ENCODE measurements at places on chromosomes 11 and 22.

DNA sequence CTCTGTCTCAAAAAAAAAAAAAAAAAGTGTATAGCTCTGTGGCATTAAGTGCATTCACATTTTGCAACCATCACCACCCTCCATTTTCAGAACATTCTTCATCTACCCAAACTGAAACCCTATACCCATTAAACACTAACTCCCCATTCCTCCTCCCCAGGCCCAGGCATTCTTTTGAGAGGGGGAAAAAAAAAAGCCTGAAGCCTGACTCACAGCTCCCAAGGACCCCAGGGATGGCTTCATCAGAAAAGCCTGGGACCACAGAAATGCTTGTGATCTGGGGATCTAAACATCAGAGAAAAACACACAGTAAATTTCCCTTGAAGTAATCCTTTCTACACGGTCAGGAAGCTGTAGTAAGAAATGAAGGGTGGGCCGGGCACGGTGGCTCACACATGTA lies 10.7 kb upstream of the GTSE1 start:
- DNase-seq, result no peak

DNA sequence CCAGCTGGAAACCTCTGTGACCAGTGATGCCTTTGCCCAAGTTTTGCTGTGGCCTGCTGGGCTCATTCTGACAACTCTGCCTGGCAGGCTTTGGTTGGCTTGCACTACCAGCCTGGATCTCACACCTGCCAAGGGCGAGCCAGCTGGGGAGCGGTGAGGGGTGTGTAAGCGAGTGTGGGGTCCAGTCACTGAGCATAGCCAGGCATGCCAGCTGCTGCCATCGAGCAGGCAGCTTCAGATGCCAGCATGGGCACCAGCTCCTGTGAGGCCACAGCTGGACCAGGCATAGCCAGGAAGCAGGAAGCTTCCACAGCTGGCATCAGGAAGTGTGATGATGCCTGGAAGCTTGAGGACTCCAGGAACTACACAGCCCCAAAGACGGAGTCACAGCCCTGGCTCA lies 1674.6 kb downstream of the LRRC4C start:
- no peak for DNase-seq

- DNase-seq, result no peak
Observed at GRCh38 chr11:17161515-17161914, 46.3 kb downstream of the PIK3C2A start.

GRCh38 chr11:133893381-133893780 lies 48.1 kb upstream of the SPATA19 start:
- no peak for DNase-seq

GRCh38 chr11:57240007-57240406 lies 3.0 kb upstream of the APLNR start:
- DNase-seq, result no peak

- DNase-seq, result no peak
Observed at GRCh38 chr11:113048820-113049768, 87.9 kb downstream of the NCAM1 start.

DNA sequence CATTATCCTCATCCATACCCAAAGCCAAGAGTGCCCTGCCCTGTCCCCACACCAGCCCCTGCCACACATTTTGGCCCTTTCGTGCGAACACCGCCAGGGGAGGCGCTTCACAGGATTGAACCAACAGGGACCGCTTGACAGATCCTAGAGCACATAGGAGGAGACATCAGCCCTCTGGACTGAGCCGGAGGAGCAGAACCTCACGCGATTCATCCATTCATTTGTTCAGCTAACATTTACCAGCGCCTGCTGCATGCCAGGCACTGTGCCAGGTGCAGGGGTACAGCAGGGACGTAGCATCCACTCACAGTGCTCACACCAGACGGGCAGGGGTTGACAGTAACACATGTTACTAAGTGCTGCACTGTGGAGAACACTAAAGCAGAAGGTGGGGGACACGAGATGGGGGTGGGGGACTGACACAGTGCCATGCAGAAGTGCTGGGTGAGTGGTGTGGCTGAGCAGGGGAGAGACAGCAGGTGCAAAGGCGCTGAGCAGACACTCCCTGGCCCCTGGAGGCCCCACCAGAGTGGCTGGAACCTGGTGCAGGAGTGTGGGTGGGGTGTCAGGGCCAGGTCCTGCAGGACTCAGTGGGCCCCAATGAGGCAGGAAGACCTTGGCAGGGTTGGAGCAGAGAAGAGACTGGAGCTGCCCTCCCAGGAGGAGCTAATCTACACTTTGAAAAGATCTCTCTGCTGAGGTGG lies 3.4 kb downstream of the GNAZ start:
- no peak for DNase-seq

GRCh38 chr22:49259839-49260615 lies 567.6 kb downstream of the BRD1 start:
- DNase-seq, result no peak

- no peak for DNase-seq
Observed at GRCh38 chr11:134282121-134283045, 6.2 kb downstream of the GLB1L3 start.

- DNase-seq, result no peak
Observed at GRCh38 chr11:33325451-33325850, 68.3 kb downstream of the HIPK3 start.

- DNase-seq, result no peak
Observed at GRCh38 chr11:105741488-105742020, 131.7 kb downstream of the GRIA4 start.

DNA sequence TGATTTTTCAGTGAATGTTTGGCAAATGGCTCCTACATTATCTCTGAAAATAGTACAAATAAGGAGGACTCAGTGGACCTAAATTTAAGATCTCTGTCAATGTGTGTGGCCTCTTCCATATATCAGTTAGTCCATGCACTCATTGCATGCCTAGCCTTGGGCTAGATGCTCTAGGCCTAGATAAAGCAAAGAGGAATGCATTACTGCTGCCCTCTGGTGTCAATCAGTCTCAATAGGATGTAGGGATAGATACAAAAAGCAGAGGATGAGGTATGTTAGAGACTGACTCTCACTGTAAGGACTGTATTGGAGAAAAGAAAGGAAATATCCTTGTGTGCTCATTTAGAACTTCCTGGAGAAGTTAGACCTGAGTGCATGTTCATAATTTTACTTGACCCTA lies 42.0 kb downstream of the MS4A2 start:
- no peak for DNase-seq

DNA sequence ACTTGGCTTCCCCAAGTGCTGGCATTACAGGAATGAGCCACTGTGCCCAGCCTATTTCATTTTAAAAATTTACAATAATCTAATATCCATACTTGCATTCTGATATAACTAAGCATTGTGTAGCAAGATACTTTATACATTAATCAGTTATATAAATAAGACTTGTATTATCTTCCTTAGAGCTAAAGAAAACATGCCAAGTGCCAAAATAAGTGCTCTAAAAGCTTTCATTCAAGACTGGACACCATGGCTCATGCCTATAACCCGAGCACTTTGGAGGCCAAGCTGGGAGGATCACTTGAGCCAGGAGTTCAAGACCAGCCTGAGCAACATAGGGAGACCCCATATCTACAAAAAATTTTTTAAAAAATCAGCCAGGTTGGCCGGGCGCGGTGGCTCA lies 78.3 kb upstream of the CHRM4 start:
- no peak for DNase-seq

DNA sequence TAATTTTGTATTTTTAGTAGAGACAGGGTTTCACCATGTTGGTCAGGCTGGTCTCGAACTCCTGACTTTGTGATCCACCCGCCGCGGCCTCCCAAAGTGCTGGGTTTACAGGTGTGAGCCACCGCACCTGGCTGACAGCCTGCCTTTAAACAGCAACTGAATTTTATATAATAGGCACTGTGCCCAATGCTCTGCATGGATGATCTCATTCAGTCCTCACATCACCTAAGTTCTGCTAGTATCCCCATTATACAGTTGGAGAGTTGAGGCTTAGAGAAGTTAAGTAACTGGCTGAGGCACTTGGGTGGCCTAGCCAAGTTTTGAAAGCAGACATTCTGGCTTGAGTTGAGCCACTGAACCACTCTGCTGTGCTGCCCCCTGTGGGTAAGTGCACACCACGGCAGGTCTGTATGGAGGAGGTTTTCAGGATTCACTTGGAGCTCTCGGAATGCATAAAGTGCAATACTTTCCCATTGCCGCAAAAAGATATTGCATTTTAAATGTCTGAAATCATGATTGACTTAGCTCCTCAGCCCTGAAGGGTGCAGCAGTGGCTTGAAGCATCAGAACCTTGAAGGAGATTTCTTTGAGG lies 112.4 kb downstream of the LDLRAD3 start:
- no peak for DNase-seq

- no peak for DNase-seq
Observed at GRCh38 chr11:114679505-114679904, 1.2 kb downstream of the NXPE2 start.

DNA sequence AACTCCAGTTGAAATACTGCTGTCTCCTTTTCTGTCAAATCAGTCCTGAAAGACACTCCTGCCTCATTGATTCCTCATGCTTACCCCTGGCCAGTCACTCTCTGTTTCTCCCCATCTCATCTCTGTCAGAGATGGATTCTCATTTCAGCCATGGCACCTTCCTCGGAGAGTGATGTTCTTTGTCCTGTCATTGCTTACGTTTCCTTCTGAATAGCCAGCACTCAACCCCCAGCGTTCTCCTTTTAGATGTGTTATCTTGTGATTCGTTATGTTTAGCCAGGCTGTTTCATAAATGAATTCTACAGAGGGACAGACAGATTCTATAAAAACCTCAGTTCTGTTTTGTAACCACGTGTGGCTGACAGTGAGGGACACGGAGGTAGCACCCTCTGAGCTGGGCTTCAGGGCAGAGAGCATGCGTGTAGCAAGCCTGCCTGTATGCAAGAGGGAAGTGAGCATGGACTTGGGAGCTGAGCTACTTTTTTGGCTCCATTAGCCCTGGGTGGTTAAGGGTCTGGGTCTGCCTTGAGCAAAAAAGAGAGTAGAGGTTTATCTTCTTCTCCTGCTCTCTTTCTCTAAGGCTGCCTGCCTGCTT lies 354.6 kb downstream of the DDX10 start:
- DNase-seq, result no peak

DNA sequence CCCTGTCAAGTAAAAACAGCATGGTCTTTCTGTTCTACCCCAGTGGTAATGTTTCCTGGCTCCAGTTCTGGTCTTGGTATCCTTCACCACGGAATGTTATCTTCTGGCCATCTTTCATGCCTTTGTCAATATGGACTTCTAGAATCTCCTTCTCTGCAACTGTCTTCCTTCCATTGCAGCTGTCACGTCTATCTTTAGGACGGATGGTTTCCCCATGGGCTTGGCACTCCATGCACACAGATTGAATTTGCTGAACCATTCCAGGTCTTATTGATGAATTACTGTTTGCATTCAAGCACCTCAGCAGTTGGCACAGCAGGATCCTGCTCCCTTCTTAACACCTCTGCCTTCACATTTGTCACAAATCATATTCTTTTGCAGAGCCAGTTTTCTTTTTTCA lies 44.9 kb upstream of the SLC25A18 start:
- DNase-seq, result no peak

DNA sequence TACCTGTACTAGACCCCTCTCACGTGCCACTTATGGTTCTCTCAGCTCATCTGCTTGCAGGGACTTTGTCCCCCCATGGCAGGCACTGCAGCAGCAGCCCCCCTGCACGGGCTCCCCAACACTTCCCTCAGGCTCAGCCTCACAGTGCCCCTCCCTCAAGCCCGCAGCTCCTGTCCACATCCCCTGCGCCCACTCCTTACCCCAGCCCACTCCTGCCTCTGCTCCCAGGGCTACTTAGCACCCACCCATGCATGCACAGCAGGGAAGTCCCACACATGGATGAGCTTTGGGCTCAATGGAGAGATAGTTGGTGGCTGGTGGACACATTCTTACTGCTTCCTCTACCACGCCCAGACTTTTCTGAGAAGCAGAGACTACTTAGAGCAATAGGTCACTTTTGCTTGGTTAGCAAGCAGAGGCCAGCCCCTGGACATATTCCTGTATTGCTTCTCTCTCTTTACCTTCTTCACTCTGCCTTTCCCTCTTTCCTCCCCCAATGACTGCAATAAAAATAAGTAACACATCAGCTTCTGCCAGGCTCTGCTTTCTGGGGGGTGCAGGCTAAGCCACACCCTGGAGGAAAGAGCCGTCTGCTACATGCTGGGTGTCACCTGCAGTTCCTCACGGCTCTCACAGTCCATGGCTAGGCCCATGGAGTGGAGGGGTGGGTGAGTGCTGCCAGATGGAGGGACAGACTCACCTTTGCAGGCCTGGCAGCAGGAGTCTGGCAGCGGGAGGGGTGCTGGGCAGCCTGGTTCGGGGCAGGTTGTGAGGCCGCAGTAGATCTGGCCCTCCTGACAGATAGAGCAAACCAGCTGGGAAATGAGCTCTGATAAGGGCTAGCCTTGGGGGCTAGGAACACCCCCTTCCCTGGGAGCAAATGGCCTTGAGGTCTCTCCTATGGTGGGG lies 23.4 kb downstream of the CHRDL2 start:
- no peak for DNase-seq

DNA sequence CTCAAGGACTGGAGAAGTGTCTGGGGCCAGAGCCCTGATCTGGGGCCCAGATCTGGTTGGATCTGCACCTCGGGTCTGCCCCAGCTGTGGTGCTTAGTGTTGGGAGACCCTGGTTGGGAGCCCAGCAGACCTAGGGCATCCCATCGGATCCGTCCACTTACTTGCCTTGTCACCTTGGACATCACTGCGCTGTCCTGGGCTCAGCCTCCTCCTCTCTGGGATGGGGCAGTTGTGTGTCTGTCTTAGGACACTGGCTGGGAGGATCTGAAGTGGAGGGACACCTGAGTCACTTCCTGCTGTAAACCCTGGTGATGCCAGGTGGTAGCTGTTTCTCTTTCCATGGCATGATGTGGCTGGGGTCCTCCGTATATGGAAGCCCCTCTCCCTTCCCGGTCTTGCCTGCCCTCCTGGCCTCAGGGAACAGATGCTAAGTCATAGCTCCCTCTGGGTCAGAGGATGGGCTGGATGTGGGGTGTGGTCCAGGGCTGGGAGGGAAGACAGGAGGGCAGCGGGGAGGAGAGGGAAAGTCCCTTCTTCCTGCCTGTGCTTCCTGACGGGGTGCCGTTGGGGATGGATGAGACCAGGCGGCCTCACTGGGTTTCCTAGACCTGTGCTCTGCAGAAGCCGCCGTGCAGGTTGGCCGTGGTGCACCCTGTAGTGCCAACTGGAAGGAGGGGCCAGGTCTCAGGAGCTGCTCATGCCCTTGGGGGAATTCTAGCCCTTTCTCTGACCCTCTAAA lies 12.1 kb upstream of the OMP start:
- no peak for DNase-seq

DNA sequence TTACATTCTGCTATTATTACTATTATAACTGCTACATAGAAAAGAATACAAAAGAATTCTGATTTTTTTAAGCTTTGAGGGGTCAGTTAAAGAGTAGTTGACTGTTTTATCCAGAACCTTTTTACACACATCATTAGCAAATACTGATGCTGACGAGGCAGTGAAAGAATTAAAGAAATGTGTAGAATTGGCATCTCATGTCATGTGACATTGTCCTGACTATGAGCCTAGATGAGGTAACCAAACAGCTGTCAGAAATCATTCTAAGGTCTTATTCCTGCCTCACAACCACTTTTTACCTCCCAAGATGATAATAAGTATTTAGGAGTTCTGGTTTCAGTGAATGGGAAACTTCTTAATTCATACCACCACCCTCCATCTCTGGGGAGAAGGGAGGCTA lies 121.0 kb downstream of the SLC1A2 start:
- DNase-seq, result no peak
